Vagina (tissue), 2 donors: ENCODE measurements at places on chromosomes 4 and X.

DNA sequence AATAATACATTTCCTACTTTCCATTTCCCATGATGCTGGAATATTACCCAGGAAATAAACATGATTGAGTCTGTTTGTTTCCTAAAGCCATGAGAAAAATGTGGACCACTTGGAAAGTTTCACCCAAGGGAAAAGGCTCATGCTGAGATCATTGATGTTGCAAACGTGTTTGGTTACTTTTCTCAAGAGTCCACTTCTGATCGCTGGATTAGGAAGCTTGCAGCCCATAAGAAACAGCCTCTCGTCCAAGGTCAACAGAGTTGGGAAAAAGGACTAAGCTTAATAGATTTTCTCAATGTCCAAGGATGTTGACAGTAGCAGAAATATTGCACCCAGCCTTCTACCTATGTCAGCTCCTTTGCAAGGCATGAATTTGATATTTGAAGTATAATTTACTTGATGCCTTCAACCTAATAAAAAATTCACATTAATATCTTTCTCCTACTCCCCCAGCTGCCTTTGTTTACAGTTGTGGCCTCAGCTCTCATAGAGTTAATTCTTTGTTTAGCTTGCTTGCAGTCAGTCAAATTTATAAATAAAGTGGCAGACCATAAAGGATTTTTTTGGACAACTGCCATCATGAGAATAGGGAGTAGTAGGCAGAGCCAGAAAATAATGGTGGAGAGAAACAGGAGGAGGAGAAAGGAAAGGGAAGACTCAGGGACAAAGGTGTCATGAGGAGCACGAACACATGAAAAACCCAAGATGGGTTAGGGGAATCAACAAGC, 65.6 kb upstream of the BLTP1 start:
- DNase-seq, result no peak

GRCh38 chrX:55213381-55213780, 6.8 kb upstream of the PAGE5 start:
- DNase-seq, result no peak

- no peak for DNase-seq
Observed at GRCh38 chr4:66430856-66431255, 760.6 kb upstream of the EPHA5 start.

- no peak for DNase-seq
Observed at GRCh38 chr4:179751669-179752068, 2309.4 kb upstream of the AGA start.

- no peak for DNase-seq
Observed at GRCh38 chr4:128225148-128225547, 62.5 kb downstream of the PGRMC2 start.

DNA sequence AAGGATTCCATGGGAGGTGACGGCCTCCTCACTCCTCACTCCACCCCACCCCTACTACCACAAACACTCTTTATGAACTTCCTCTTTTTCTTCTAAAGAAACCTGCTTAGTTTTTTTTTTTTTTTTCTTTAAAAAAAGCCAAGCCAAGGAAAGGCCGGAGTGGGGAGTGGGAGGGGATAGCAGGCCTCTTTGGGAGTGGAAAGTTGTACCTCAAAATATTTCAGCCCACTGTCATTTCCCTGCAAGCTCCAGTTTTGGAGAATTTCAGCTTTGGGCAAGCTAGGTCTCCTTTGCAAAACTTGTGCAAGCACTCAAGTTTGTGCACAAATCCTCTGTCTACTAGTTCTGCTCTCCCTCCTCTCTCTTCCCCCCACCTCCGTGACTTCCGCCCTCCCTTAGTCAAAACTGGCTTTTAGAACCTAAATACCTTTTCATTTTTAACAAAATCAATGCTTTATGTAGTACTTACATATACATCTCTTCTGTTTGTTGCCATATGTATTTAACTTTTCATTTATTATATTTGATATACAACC, 512 bp upstream of the ANTXR2 start:
- DNase-seq, result no peak

GRCh38 chr4:139607502-139608060, 51.6 kb upstream of the SETD7 start:
- DNase-seq, result no peak
